ENCODE measurements at places on chromosomes 12 and 14.

DNA sequence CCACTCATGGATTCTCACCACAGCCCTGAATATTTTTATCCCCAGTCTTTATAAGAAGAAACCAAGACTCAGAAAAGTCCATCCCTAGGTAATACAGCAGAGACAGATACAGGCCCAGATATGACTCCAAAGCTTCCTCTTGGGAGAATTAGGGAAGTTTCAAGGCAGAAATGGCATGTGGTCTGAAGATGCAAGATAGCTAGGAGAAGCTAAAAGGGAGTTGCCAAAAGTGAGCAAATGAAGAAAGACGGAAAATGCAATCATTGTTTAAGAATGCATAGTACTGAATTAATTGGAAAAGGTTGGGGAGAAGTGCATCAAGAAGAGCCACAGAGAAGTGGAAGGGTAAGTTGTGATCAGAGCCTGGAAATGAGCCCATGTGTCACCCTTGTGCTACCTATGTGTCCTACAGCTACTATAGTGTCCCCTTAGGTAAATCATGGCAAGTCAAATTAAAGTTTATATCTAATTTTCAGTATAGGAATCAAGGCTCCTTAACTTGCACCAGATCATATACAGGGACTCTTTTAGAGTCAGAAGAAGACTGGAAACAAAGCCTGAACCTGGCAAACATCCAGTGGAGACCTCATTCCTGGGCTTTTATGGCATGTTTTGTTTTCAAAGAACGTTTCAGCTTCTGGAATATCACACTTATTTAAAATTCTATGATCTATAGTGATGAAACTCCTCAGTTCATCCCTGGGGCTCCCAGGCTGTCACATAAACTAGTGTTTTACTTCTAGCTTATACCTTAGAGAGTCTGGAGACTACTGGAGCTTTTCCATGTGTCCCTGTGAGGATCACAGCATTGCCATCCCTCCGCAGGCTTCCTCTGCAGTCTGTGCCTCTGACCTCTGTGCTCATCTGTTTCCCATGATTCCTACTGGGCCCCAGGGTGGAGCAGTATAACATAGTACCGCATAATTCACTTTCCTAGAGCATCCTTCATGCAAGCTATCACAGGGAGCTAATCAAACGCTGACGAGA lies 189.0 kb upstream of the CDKN3 start:
- DNase-seq = no peak

GRCh38 chr14:95041477-95042020 lies 115.8 kb downstream of the DICER1 start:
- DNase-seq = no peak

DNA sequence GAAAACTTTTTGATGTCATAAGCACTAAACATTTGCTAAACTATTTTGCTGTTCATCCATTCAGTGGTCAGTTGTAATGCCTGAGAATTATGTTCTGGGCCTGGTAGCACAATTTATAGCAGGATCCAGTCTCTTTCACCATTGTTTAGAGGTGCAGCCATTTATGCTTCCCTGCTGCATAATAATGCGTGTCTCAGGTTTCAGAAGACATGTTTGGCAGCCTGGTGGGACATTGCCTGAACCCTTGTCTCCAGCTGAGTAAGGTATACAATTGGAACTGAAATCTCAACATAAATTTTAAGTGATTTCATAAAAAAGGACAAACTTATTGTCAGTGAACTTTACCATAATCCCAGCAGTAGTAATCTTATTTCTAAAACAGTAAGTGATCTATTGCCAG lies 94.8 kb downstream of the POLR3B start:
- DNase-seq = no peak

- peak; percentile 40 for DNase-seq
Measured at GRCh38 chr12:49825360-49825970, 2.7 kb downstream of the NCKAP5L start.

- DNase-seq = no peak
Measured at GRCh38 chr14:105907276-105907675, 380.9 kb downstream of the TMEM121 start.

DNA sequence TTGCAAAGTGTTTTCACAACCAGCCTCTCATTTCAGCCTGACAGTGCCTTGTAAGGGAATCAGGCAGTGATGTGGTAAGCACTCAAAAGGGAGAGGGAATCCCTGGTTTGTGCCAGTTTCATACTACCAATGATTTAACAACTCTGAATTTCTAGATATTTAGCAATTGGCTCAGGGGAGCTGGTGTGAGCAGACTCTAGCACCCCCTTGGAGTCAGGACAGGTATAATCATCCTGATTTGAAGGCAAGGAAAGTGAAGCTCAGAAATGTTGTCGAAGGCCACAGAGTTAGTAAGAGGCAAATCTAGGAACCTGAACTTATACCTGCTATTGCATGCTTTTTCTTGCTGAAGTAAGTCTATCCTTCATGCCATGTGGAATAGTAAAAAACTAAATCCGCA lies 63.1 kb upstream of the DACT1 start:
- DNase-seq = no peak

DNA sequence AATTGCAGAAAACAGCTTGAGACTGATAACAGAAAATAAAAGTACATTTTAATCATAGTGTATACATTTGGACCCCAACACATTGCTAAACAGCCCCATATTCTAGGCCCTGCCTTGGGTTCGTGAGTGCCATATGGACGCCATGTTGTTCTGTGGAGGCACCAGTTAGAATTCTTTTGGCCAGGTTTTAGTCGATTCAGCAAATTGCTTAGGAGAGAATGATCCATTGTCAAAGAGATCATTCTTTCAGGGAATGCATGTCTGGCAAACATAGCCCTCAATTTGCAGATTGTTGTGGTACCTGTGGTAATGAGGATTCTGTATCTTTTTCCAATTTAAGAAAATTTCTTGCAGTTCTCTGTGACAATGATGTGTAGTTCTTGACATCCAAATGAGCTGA lies 183.6 kb upstream of the DDHD1 start:
- no peak for DNase-seq

DNA sequence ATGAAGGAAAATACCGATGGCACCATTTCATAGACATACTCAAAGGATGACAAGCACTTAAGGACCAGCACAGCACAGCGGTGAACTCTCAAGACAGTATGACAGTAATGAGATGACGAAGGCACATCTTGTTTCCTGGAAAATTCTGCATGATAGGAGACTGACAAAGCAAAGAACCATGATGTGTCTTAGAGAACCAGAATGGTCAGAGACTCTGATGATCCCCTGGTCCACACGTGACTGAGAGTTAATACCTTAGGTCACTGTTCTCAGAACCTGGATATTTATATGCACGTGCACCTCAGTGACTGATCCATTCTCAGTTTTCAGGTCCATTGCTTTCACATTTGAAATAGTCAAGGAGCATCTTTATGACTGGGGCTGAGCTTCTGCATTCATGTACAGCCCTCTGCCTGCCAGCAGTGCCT lies 35.3 kb downstream of the PROX2 start:
- DNase-seq = no peak

- DNase-seq = no peak
Measured at GRCh38 chr12:31035226-31035625, 38.4 kb upstream of the DDX11 start.
